Breast epithelium (tissue), 4 donors: ENCODE measurements at places on chromosomes 6 and 20.

- peak overlapping the region; percentile 75 for H3K27ac ChIP-seq
- no peak for DNase-seq
- peaks cover 2% of the 10 kb centered on the region for H3K27me3 ChIP-seq
- no peak overlapping the region for H3K4me3 ChIP-seq
Observed at GRCh38 chr20:56934888-56935287, 305.8 kb downstream of the TFAP2C start.

DNA sequence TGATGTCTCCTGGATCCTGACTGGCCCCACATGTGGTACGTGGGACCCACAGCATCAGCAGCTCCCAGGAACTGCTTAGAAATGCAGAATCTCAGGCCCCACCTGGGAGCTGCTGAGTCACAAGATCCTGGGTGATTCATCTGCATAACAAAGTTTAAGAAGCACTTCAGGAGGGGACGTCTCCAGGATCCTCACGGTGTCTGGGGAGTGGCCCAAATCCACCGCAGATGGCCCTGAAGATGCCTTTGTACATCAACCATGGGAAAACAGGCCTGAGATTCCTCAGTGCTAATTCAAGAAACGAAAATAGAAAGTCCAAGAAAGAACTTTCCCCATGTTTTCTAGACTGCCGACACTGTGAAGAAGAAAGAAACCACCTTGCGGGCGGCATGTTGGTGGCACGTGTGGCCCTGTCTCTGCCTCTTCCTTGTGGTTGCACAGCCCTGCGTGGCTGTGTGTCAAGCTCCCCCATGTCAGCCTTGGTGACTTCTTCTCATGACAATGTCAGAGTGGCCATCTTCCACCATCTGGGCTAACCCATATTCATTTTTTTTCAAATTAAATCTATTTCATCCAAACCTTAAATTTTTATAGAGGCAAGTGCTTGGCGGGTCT, 26.1 kb downstream of the RRBP1 start:
- no peak overlapping the region for H3K27ac ChIP-seq
- no peak overlapping the region for H3K4me3 ChIP-seq
- H3K36me3 ChIP-seq: no peaks in the 10 kb centered on the region
- DNase-seq: no peak
- H3K27me3 ChIP-seq: no peaks in the 10 kb centered on the region
- H3K4me1 ChIP-seq: no peaks in the 10 kb centered on the region

DNA sequence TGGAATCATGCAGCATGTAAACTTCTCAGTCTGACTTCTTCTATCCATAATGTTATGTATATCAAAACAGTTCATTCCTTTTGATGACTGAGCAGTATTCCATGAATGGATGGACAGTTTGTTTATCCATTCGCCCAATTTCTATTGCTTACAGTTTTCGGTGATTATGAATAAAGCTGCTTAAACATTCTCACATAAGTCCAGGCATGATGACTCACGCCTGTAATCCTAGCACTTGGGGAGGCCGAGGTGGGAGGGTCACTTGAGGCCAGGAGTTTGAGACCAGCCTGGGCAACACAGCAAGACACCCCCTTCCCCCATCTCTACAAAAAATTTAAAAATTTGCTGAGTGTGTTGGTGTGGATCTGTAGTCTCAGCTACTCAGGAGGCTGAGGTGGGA, 22.9 kb upstream of the HMGA1 start:
- H3K4me3 ChIP-seq: no peak overlapping the region
- H3K36me3 ChIP-seq: no peaks in the 10 kb centered on the region
- H3K4me1 ChIP-seq: no peaks in the 10 kb centered on the region
- H3K27ac ChIP-seq: no peak overlapping the region
- DNase-seq: no peak

DNA sequence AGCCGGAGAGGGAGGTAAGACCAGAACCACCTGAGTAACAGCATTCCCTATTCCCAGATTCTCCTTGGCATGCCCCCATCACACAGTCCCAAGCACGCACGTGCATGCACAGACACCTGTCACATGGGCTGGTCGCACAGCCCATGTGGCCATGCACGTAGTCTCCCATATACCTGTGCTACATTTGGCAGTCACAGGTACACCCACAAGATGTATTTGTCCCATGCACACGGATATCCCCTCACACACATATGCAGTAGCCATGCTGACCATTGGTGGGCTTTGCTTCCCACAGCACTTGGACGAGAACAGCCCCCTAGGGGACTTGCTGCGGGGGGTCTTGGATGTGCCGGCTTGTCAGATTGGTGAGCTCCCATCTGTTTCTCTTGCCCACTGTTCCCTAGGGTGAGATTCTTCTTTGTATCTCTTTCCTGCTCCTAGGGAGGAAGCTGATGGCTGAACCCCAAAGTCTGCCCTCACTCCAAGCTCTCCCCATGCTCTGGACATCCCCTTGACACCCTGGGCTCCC, 31.9 kb downstream of the PLCG1 start:
- H3K4me3 ChIP-seq: no peak overlapping the region
- peaks cover 22% of the 10 kb centered on the region for H3K36me3 ChIP-seq
- no peak overlapping the region for H3K27ac ChIP-seq
- no peaks in the 10 kb centered on the region for H3K27me3 ChIP-seq

- no peaks in the 10 kb centered on the region for H3K27me3 ChIP-seq
- H3K27ac ChIP-seq: no peak overlapping the region
- H3K36me3 ChIP-seq: no peaks in the 10 kb centered on the region
- H3K4me3 ChIP-seq: no peak overlapping the region
- DNase-seq: no peak
Observed at GRCh38 chr6:1850121-1850839, 240.6 kb downstream of the FOXC1 start.

DNA sequence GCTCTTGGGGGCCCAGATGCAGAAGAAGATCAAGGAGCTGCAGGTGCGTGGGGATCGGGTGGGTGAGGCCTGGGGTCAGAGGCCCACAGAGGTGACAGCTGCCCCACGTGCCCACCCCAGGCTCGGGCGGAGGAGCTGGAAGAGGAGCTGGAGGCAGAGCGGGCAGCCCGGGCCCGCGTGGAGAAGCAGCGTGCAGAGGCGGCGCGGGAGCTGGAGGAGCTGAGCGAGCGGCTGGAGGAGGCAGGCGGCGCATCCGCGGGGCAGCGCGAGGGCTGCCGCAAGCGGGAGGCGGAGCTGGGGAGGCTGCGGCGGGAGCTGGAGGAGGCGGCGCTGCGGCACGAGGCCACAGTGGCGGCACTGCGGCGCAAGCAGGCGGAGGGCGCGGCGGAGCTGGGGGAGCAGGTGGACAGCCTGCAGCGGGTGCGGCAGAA, 41.5 kb downstream of the MYH7B start:
- H3K36me3 ChIP-seq: peaks cover 9% of the 10 kb centered on the region
- no peaks in the 10 kb centered on the region for H3K27me3 ChIP-seq
- H3K27ac ChIP-seq: no peak overlapping the region
- no peak overlapping the region for H3K4me3 ChIP-seq
- DNase-seq: no peak

- H3K4me3 ChIP-seq: no peak overlapping the region
- no peak overlapping the region for H3K27ac ChIP-seq
- no peaks in the 10 kb centered on the region for H3K36me3 ChIP-seq
- no peak for DNase-seq
- H3K27me3 ChIP-seq: no peaks in the 10 kb centered on the region
Observed at GRCh38 chr6:119267126-119267905, 82.2 kb downstream of the MAN1A1 start.

GRCh38 chr20:4552075-4552640, 169.6 kb upstream of the PRND start:
- H3K27me3 ChIP-seq: no peaks in the 10 kb centered on the region
- H3K4me1 ChIP-seq: no peaks in the 10 kb centered on the region
- DNase-seq: no peak
- H3K36me3 ChIP-seq: no peaks in the 10 kb centered on the region
- H3K4me3 ChIP-seq: no peak overlapping the region

- no peaks in the 10 kb centered on the region for H3K4me1 ChIP-seq
- H3K27me3 ChIP-seq: no peaks in the 10 kb centered on the region
- H3K4me3 ChIP-seq: no peak overlapping the region
- no peaks in the 10 kb centered on the region for H3K36me3 ChIP-seq
- no peak overlapping the region for H3K27ac ChIP-seq
Observed at GRCh38 chr6:100664274-100665040, 199.7 kb upstream of the SIM1 start.

GRCh38 chr20:23596579-23597250, 9.0 kb downstream of the CST9 start:
- DNase-seq: no peak
- no peaks in the 10 kb centered on the region for H3K36me3 ChIP-seq
- H3K27ac ChIP-seq: no peak overlapping the region

DNA sequence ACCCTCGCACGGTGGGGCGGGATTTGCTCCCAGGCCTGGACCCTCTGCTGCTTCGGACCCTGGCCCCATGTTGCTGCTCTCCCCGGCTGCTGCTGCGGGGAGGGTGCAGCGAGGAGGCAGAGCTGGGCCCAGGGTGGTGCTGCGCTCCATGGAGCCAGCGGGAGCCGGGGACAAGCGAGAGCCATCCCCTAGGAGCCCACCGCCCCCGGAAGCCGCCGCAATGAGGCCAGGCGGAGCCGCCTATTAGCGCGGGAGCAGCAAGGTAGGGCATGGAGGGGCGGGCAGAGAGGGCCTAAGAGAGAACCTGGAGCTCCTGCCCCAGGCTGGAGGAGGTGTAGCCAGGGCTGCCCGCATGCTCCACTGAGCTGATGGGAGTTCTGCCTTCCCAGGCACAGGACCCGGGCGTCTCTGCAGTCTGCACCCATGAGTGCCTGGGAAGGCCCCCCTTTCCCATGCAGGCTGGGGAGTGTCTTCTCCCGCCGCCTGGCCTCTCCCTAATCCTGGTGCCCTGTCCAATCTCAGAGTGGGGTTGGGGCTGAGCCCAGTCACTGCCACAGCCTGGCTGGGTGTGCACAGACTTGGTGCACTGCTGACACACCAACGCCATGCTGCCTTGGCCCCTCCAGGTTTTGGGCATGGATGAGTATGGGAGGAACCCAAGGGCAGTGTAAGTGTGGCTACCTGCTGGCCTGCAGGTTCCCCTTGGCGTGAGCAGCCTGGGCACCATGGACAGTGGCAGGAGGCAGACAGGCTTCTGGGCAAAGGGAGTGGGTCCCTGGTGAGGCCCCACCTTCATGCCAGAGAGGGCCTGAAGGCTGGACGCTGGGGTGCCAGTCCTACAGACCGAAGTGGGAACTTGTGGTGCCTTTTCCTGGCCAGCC, 360.6 kb upstream of the MAP3K7 start:
- no peaks in the 10 kb centered on the region for H3K27me3 ChIP-seq
- no peak for DNase-seq
- H3K27ac ChIP-seq: no peak overlapping the region
- no peaks in the 10 kb centered on the region for H3K36me3 ChIP-seq
- H3K4me3 ChIP-seq: no peak overlapping the region

DNA sequence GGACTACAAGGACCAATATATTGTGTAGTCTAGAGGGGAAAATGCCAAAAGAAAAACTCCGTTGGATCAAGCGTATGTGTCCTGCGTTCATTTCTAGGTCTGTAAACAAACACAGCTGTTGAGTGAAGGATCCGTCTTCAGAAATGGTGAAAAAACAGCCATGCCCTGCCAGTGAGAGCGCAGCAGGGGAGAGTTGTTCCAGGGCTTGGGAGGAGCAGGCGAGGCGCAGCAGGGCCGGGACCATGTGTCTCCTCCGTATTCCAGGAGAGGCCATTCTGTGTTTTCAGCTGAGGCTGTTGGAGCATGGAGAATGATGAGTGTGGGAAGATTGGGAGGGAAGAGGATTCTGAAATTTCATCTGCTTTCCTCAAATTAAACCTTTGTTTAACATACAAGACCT, 38.0 kb downstream of the BMP6 start:
- no peak overlapping the region for H3K27ac ChIP-seq
- H3K4me1 ChIP-seq: no peaks in the 10 kb centered on the region
- DNase-seq: no peak
- H3K27me3 ChIP-seq: no peaks in the 10 kb centered on the region

GRCh38 chr20:9442858-9443257, 71.5 kb upstream of the LAMP5 start:
- no peak overlapping the region for H3K27ac ChIP-seq
- H3K4me1 ChIP-seq: no peaks in the 10 kb centered on the region
- no peaks in the 10 kb centered on the region for H3K36me3 ChIP-seq
- no peaks in the 10 kb centered on the region for H3K27me3 ChIP-seq
- no peak for DNase-seq

- DNase-seq: no peak
- H3K27me3 ChIP-seq: no peaks in the 10 kb centered on the region
- H3K4me3 ChIP-seq: no peak overlapping the region
- H3K4me1 ChIP-seq: no peaks in the 10 kb centered on the region
- H3K36me3 ChIP-seq: no peaks in the 10 kb centered on the region
Observed at GRCh38 chr6:54716877-54717276, 129.7 kb upstream of the FAM83B start.

GRCh38 chr6:143844006-143844405, 868 bp downstream of the LTV1 start:
- H3K27me3 ChIP-seq: no peaks in the 10 kb centered on the region
- peak overlapping the region; percentile 98 for H3K27ac ChIP-seq

- no peak overlapping the region for H3K4me3 ChIP-seq
- H3K27me3 ChIP-seq: no peaks in the 10 kb centered on the region
- no peak for DNase-seq
- H3K36me3 ChIP-seq: no peaks in the 10 kb centered on the region
- no peak overlapping the region for H3K27ac ChIP-seq
- no peaks in the 10 kb centered on the region for H3K4me1 ChIP-seq
Observed at GRCh38 chr6:130585587-130585986, 219.8 kb downstream of the TMEM200A start.

DNA sequence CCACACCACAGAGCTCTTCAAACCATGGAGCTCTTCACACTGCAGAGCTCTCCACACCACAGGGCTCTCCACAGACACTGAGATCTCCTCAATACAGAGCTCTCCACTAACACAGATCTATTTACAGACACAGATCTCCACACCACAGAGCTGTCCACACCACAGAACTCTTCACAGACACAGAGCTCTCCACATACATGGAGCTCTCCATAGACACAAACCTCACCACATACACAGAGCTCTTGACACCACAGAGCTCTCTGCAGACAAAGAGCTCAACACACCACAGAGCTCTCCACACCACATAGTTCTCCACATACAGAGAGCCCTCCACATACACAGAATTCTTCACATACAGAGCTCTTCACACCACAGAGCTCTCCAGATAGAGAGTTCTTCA, 53.0 kb downstream of the ERMARD start:
- no peak overlapping the region for H3K27ac ChIP-seq
- no peaks in the 10 kb centered on the region for H3K4me1 ChIP-seq
- no peaks in the 10 kb centered on the region for H3K27me3 ChIP-seq
- no peak for DNase-seq
- H3K36me3 ChIP-seq: no peaks in the 10 kb centered on the region

DNA sequence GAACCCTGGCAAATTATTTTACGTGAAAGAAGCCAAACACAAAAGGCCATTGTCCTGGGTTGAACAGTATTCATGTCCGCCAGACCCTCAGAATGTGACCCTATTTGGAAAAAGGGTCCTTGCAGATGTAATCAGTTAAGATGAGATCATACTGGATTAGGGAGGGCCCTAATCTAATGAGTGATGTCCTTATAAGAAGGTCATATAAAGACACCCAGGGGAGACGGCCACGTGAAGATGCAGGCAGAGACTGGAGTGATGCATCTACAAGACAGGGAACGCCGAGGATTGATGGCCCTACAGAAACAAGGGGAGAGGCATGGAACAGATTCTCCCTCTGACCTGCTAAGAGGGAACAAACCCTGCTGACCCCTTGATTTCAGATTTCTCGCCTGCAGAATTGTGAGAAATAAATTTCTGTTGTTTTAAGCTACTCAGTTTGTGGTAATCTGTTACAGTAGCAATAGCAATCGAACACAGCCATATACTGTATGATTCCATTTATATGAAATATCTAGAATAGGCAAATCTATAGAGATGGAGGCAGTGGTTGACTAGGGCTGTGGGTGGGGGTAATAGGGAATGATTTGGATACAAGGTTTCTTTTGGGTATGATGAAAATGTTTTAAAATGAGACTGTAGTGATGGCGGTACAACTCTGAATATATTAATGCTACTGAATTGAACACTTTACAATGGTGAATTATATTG, 132.9 kb upstream of the NUP153 start:
- peaks cover 3% of the 10 kb centered on the region for H3K36me3 ChIP-seq
- no peak for DNase-seq
- no peaks in the 10 kb centered on the region for H3K4me1 ChIP-seq
- H3K4me3 ChIP-seq: no peak overlapping the region
